Hematopoietic multipotent progenitor cell treated with erythropoietin and hydrocortisone succinate and interleukin-3 and kit ligand, for 17 days (in vitro differentiated cells): ENCODE measurements at places on chromosomes 5 and 9.

DNA sequence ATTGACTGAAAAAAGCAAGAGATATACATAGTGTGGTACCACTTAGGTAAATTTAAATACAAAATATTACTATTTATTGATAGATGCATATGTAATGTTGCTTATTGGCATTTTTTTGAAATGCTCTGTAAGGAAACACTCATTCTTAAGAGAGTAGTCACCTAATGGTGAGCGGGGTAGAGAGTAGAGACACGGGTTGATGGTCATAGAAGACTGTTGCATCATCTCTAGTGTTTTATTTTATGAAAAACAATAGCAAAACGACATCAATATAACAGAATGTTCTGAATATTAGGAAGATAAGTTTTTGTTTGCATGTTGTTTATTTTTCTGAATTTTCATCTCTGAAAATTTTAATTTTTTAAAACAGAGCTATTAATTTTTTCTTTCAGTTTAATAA is 4.0 kb downstream of the SRP19 start:
- no peak for DNase-seq

DNA sequence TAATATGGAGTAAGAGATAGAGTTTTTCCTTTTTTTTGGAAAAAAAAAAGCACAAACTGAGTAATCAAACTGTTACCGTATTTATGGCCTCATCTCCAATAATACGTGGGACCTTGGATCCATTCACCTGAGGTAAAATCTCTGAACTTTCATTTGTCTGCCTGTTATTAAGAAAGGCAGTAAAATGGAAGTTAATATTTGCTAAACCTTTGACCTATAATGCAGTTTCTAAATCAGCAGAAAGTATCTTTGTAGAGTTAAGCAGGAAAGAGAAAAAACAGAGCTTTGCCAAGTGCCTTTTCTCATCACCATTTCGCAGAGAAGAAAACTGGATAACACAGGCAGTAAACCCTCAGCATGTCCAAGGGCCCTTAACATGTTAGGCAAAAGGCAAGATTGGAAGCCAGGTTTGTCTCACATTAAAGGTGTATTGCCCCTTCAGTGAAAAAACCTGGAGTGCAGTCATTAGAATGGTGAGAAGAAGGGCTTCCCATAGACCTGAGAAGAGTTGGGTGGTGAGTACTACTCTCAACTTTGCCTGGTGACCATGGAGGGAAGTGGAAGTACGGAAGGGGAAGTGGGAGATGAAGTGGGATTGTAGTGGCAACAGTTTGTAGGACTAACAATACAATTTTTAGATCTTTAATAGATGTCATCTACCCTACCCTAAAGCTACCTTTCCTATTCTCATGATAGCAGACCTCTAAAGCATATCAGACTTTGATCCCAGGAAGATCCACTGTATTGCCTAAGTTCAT is 65.4 kb upstream of the GRAMD2B start:
- no peak for DNase-seq

- DNase-seq: no peak
Observed at GRCh38 chr9:12695474-12695873, 2.3 kb downstream of the TYRP1 start.

GRCh38 chr5:178207917-178208280 is 3.6 kb downstream of the HNRNPAB start:
- peak; percentile 63 for DNase-seq

- no peak for DNase-seq
Observed at GRCh38 chr5:115702025-115702424, 76.2 kb upstream of the TMED7 start.

DNA sequence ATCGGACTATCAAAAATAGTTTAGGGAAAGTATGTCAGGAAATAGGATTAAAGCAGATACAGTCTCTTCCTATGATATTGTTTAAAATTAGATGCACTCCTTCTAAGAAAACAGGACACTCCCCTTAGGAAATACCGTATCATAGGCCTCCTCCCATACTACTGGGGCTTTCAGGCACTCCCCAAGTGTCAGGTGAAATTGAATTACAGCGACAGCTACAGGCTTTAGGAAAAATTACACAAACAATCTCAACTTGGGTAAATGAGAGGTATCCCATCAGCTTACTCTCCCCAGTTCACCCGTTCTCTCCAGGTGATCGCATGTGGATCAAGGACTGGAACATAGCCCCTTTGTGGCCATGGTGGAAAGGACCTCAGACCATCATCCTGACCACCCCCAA is 110.4 kb upstream of the EPB41L4A start:
- peak; percentile 63 for DNase-seq

GRCh38 chr9:114284316-114285060 is 38.4 kb upstream of the ORM1 start:
- no peak for DNase-seq

DNA sequence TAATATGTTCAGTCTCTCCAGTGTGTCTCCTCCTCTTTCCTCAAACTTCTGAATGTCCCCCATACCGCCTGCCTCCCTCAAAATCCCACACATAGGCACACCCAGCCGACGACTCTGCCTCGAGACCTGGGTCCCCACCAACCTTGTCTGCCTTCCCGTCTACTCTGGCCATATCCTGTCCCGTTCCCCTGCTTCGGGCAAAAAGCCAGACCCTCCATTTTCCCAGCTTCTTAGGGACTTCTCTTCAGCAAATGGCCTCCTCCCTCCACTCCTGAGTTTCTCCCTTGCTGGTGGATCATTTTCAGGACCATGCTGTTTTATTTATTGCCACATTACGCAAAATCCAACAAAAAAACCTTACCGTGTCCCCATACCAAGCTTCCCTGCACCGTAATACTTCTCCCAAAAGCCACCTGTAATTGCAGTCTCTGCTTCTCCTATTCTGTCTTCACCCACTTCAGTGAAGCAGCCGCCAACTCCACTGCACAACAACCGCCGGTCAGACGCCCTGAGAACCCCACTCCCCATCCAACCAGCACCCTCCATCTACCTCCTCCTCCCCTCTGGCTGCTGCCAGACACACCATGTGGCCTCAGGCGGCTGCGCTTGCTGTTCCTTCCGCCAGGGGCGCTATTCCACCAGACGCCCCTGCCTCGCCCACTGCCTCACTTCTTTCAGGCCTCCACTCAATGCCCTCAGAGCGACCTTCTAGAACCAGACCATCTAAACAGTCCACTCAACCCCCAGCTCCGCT is 117.0 kb downstream of the TRPM6 start:
- DNase-seq: peak; percentile 43

- DNase-seq: no peak
Observed at GRCh38 chr5:5719292-5719691, 296.8 kb downstream of the ICE1 start.

DNA sequence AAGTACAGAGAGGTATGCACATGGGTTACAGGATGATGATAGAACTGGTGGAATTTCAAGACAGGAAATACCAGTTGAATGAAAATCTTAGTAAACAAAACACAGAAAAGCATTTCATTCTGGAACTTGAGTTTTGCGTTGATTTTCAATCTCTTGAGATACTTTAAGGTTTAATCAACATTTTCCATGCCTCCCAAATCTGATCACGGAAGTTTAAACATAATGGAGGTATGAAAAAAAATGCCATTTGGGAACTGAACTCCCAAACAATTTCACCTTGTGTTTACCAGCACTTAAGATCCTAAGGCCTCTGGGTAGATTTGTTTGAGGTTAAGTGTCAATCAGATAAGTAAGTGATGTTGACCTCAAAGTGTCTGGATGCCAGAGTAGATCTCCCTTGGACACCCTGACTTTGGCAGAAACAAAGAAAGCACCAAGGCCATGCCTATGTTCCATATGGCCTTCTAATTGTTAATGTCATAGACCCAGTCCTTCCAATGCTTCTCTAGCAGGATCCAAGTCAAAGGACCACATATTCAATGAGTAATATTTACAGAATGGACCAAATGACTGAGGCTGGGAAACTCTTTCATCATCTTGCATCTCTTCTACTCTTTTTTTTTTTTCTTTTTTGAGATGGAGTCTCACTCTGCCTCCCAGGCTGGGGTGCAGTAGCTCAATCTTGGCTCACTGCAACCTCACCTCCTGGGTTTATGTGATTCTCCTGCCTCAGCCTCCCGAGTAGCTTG is 216.9 kb downstream of the ARRDC3 start:
- DNase-seq: no peak

DNA sequence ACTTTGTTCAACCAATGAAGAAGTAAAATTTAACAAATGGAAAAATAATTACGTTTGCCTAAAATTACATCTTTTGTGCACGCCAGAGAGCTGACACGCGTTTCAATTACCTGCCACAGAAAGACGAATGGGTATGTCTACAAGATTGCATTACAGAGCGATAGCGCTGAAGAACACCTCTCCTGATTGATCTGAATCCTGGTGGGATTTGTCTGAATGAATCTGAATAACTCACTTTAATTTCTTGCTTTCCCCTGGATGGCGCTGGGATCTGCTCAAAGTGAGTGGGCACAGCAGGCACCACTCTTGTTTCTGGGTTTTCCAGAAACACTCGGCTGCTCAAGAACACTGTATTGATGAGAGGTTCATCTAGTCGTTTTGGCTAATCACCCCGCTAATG is 148.8 kb upstream of the TBC1D2 start:
- no peak for DNase-seq

GRCh38 chr9:90827181-90827871 is 25.7 kb downstream of the SYK start:
- no peak for DNase-seq

GRCh38 chr5:136038635-136039034 is 9.8 kb downstream of the TGFBI start:
- no peak for DNase-seq

GRCh38 chr5:61915646-61916045 is 390.4 kb upstream of the KIF2A start:
- no peak for DNase-seq

GRCh38 chr5:112923148-112923917 is 1.3 kb upstream of the REEP5 start:
- DNase-seq: no peak

DNA sequence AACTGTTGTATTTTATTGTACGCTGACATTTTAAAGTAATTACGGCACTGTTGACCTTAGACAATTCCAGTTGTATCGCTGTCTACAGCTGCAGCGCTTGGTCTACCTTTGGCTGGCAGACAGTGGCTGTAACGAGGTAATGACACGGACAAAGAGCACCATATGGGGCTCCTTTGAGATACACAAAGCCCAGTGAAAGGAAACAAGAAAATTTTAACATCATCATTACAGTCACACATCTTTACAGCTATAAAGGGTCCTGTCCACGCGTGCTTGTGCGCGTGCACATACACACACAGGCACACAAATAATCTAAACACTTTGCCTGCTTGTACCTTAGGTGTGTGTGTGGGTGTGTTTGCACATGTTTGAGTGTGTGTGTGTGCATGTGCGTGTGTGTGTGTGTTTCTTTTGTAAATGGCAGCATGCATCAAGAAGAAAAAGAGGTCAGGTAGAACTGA is 946.0 kb downstream of the NR2F1-AS1 start:
- DNase-seq: no peak

DNA sequence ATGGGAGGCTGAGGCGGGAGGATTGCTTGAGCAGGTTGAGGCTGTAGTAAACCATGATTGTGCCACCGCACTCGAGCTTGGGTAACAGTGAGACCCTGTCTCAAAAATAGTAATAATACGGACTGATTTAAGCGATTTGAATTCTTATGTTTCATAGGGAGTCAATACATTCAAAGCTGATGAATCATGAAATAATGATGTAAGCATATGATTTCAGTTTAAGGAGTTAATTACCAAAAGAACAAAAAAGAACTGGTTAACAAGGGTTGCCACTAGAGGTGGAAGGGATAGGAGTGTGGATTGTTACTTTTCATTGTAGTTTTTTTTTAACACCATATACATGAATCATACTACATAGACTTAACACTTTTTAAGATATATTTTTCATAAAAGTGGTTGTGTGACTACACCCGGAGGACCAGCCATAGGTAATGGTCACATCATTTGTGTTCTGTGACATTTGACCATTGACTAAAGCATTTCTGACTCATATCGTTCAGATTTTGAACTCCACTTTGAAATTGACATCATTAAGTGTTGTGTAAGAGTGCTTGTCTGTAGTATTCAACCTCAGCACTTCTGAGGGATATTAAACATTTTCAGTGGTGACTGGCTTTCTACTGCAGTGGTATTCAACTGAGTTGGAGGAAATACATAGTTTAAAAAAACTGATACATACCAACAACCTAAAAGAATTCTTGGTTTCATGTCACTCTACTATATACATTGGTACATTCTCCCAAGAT is 7.0 kb downstream of the TRMT10B start:
- no peak for DNase-seq

DNA sequence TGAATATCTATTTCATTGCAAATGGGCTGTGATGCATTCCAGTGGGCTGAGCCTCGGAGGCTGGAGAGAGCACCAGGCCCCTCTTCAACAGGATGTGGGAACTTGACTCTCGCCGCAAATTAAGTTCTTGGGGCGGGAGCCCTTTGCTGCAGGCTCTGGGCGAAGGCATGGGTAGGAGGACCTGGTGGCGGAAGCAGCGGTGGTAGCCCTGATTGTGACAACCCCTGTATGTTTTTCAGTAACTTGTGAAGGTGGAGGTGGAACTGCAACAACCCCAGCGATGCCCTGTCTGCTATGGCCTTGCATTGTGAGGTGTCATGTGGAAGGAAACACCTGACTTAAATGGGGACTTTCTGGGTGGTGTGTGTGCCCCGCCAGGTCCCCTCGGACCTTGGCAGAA is 9.4 kb downstream of the FYB1 start:
- no peak for DNase-seq

GRCh38 chr9:36999728-37000333 is 34.2 kb downstream of the PAX5 start:
- DNase-seq: no peak

- DNase-seq: no peak
Observed at GRCh38 chr5:32044939-32045338, 129.2 kb downstream of the GOLPH3 start.

- no peak for DNase-seq
Observed at GRCh38 chr5:93582167-93582462, 907 bp upstream of the NR2F1 start.

DNA sequence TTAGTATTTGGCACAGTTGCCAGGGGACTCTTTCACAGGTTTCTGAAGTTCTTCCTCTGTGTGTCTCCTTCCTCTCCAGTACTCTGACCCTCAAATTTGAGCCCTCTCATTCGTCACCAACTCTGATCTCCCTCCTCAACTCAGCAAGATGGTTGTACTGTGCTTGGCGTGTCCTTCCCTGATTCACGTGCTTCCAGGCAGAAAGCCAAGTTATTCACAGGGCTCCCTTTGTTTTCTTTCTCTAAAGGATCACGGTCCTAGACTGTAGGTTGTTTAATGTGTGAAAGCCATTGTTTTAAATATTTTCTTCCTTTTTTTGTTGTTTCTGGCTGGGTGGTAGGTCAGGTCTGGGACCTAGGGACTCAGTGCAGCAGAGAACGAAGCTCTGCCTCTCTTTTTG is 142.9 kb downstream of the DMAC1 start:
- DNase-seq: no peak
